ENCODE measurements at places on chromosomes 6 and 20.
A peak's percentile ranks its signal among the peaks of the same experiment; 100 is the strongest.

DNA sequence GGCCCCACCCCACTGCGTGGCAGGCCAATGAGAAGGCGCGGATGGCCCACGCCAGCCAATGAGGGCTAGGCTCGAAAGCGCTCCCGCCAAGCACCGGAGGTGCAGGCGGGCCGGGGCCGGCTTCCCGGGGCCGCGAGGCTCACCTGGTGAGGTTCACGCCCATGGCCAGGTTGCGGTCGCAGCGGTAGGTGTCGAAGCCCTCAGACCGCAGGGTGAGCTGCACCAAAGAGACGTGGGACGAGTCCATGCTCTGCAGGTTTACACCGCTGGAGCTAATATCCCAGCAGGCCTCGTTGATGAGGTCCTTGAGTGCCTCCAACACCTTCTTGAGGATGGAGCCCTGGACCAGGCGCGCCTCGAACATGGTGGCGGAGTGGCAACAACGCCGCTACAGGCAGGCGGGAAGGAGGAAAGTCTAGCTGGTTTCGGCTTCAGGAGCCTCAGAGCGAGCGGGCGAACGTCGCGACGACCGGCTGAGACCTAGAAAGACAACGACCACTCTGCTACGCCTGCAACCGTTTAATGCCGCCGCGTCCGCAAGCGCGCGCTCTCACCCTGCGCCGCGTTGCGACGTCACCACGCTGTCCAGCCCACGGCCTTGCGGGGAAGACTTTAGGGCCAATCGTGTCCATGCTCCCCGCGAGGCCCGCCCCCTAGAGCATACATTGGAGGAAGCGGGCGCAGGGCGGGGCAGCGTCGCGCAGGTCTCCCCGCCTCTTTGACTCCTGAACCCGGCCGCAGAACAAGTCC, at the start of gene PCNA:
Gene PCNA (minus strand): TSS at position 524 of the 750 bp plus-strand sequence. CDS start 160 bp downstream, at position 364.
- peak within 1 kb of the TSS; percentile 62 for H3K4me3 ChIP-seq
- H3K27me3 ChIP-seq = no peaks in the 10 kb centered on the region
- peak; percentile 91 for DNase-seq
- H3K36me3 ChIP-seq = peaks cover 12% of the 10 kb centered on the region

DNA sequence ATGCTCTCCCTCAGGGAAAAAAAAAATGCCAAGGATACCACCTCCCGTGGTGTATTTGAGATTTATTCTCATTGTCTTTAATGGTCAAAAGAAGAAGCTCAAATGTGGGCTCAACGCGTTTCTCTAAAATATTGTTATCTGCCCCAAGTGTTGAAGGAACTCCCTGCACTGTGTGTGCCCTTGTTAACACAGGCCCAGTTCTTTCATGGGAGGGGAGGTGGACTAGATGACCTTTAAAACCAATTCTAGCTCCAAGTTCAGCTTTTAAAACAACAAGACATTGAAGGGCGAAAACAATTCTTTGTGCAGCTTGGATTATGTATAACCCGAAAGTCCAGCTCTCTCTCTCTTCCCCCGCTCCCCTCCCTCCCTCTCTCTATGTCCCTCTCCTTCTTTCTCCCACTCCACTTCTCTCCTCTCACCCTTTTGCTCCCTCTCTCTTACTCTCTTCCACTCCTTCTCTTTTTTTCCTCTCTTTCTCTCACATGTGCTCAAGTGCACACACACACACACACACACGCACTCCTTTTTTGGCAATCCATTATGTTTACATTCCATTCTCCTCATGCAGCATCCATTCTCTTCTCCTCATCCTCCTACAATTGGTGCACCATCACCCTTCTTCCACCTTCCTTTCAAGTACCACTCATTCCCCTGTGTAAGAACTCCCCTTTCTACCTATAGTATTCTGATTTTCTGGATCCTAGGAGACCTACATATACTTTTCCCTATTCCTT, 8.5 kb downstream of the HLA-DMB start:
- H3K4me1 ChIP-seq = no peaks in the 10 kb centered on the region
- H3K27ac ChIP-seq = no peak overlapping the region
- no peaks in the 10 kb centered on the region for H3K27me3 ChIP-seq
- H3K4me3 ChIP-seq = no peak overlapping the region
- H3K36me3 ChIP-seq = no peaks in the 10 kb centered on the region

DNA sequence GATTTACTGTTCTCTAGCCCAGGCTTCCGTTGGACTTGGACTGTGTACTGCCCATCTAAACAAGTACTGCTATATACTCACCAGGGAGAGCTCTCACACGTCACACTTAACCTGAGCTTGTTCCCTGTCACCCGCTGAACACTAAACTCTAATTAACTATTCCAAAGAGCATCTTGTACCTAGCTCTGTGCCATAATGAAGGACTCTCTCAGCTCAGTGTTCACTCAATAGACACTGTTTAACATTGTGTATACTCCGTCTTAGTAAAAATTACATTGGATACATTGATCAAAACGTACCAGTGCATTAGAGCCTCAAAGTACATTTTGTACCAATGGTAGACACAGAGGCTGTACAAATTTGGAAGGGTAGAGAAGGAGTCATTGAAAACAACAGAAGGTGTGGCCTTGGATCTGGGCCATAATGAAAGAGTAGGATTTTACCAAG, 55.4 kb upstream of the EPHA7 start:
- H3K4me3 ChIP-seq = no peak overlapping the region
- DNase-seq = no peak
- H3K36me3 ChIP-seq = no peaks in the 10 kb centered on the region

GRCh38 chr6:155121699-155122098, 126.6 kb downstream of the TIAM2 start:
- no peaks in the 10 kb centered on the region for H3K36me3 ChIP-seq
- H3K27me3 ChIP-seq = no peaks in the 10 kb centered on the region
- H3K4me1 ChIP-seq = peaks cover 6% of the 10 kb centered on the region

DNA sequence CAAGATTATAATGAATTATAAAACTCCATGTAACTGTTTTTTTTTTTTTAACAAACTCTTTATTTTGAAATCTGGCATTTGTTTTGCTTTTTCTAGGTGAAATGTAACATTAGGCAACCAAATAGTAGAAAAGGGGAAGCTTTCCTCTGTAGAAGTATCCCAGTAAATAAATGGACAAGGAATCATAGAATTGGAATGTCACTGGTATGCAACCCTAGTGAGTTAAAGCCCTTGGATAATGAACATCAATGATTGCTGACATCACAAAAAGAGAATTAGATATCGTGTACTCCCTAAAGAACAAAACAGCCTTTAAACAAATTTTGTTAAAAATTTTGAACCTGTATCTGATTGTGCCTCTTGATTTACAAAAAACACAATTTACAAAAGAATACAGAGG, 93.9 kb upstream of the OGFRL1 start:
- no peak overlapping the region for H3K4me3 ChIP-seq
- no peak overlapping the region for H3K27ac ChIP-seq
- no peaks in the 10 kb centered on the region for H3K36me3 ChIP-seq
- H3K27me3 ChIP-seq = no peaks in the 10 kb centered on the region
- no peaks in the 10 kb centered on the region for H3K4me1 ChIP-seq
- DNase-seq = no peak

DNA sequence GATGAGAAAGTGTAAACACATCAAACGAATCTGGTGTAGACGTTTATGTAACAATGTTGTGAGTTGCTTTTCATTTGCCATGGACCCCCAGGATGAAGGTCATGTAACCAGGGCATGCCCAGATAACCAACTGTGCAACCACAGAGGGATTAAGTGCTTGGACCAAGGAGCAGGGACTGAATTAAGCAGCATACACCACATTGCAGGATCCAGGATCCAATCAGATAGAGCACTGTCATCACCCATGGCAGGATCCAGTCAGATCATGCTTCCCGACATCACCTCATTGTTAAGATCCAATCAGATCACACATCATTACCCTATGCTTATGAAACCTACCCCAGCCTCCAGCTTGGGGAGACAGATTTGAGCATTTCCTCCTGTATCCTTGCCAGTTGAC, 74.3 kb upstream of the RCAN2 start:
- DNase-seq = no peak
- H3K36me3 ChIP-seq = no peaks in the 10 kb centered on the region
- no peaks in the 10 kb centered on the region for H3K4me1 ChIP-seq
- H3K27ac ChIP-seq = no peak overlapping the region

GRCh38 chr6:2477250-2477649, 231.8 kb upstream of the GMDS start:
- H3K36me3 ChIP-seq = no peaks in the 10 kb centered on the region
- H3K4me3 ChIP-seq = no peak overlapping the region
- DNase-seq = no peak
- no peaks in the 10 kb centered on the region for H3K27me3 ChIP-seq

DNA sequence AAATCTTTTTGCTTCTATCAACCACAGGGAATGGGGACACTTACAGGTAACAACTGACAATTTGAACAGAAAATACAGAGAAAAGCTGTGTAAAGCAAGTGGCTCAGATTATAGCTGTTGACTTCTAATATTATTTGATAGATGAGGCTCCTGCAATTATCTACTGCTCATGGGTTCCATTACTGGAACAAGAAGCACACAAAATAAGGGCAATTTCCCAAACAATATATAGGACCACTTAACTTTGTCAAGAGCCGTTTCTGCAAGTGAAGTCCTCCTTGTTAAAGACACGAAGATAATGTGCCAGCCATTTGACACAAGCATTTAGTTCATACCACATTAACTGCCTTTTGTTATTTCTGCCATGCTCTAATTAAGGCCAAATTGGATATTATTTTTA, 315.5 kb upstream of the ARID1B start:
- H3K27ac ChIP-seq = no peak overlapping the region
- DNase-seq = no peak
- no peaks in the 10 kb centered on the region for H3K27me3 ChIP-seq
- no peaks in the 10 kb centered on the region for H3K36me3 ChIP-seq
- H3K4me3 ChIP-seq = no peak overlapping the region
- no peaks in the 10 kb centered on the region for H3K4me1 ChIP-seq

DNA sequence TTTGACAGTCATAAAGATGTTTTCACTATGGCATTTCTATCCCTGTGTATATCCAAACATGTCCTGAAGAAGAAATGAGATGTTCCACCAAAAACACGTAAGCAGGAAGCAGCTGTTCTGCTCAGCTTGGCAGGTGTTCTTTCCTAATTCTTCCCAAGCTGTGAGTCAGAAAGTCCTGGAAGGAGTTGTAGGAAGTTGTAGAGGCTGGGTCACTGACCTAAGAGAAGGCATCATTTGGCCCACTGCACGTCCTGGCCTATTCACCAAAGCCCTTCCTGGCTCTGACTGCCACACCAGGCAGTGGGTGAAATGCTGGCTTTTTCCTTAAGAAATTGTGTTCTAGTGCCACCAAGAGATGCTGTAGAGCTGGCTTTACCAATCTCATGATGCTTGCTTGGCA, 40.3 kb downstream of the STX11 start:
- H3K4me3 ChIP-seq = no peak overlapping the region
- H3K36me3 ChIP-seq = no peaks in the 10 kb centered on the region
- DNase-seq = no peak
- no peak overlapping the region for H3K27ac ChIP-seq

DNA sequence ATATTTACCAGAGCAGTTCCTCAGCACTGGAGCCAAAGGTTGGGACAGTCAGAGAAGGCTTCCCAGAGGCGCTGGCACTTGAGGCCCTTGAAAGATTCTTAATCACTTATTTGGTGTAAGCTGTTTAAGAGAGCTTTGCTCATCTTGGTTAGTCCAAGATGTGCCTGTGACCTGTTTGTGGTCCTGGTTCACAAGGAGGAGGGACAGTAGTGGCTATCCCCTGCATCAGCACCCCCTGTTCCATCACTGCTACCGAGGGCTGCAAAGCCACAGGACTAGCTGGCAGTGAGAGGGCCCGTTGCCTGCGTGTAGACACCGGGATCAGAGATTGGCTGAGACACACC, 35.7 kb downstream of the VEGFA start:
- H3K27me3 ChIP-seq = no peaks in the 10 kb centered on the region
- no peaks in the 10 kb centered on the region for H3K36me3 ChIP-seq
- no peak overlapping the region for H3K27ac ChIP-seq
- no peak for DNase-seq
- no peaks in the 10 kb centered on the region for H3K4me1 ChIP-seq
- no peak overlapping the region for H3K4me3 ChIP-seq

DNA sequence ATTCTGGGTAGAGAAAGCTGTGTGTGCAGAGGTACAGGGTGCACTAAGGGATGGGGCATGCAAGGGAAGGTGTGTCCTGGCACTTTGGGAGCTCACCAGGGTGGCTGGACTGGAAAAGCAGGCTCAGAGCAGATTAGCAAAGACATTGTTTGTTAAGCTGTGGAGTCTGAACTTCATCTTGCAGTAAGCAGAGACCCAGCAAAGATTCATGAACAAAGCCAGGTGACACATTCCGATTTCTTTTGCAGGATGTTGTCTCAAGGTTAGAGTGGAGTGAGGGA, 28.8 kb downstream of the DUSP22 start:
- no peaks in the 10 kb centered on the region for H3K36me3 ChIP-seq
- H3K27ac ChIP-seq = no peak overlapping the region
- no peaks in the 10 kb centered on the region for H3K4me1 ChIP-seq
- no peak for DNase-seq
- H3K4me3 ChIP-seq = no peak overlapping the region

DNA sequence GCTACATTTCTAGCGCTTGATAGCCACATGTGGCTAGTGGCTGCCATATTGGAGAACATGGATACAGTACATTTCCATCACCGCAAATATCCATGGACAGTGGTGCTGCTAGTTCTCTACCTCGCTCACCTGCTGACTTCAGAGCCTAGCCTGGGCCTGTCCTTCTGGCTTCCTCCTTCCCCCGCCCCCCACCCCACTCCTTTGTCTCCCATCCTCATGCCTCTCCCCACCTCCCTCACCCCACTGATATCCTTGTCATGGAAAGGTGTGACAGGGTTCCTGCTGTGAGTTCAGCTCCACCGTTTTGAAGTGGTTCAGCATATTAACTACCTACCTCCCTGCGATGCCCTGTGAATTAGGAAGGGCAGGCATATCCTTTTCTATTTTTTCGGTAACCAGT, 14.2 kb downstream of the NKX2-2 start:
- H3K4me1 ChIP-seq = peaks cover 6% of the 10 kb centered on the region
- H3K36me3 ChIP-seq = no peaks in the 10 kb centered on the region
- no peaks in the 10 kb centered on the region for H3K27me3 ChIP-seq
- H3K4me3 ChIP-seq = no peak overlapping the region
- H3K27ac ChIP-seq = no peak overlapping the region
- no peak for DNase-seq

GRCh38 chr6:90293319-90293953, 3.2 kb downstream of the BACH2 start:
- no peak overlapping the region for H3K27ac ChIP-seq
- H3K4me3 ChIP-seq = no peak overlapping the region
- H3K4me1 ChIP-seq = peaks cover 7% of the 10 kb centered on the region
- no peak for DNase-seq
- no peaks in the 10 kb centered on the region for H3K36me3 ChIP-seq
- H3K27me3 ChIP-seq = peaks cover 16% of the 10 kb centered on the region

GRCh38 chr6:1576711-1577110, 33.0 kb upstream of the FOXC1 start:
- H3K36me3 ChIP-seq = no peaks in the 10 kb centered on the region
- no peak overlapping the region for H3K27ac ChIP-seq
- no peak for DNase-seq
- no peak overlapping the region for H3K4me3 ChIP-seq
- peaks cover 7% of the 10 kb centered on the region for H3K4me1 ChIP-seq

GRCh38 chr20:32894711-32895355, 36.1 kb downstream of the EFCAB8 start:
- no peak overlapping the region for H3K4me3 ChIP-seq
- no peaks in the 10 kb centered on the region for H3K36me3 ChIP-seq
- H3K27me3 ChIP-seq = no peaks in the 10 kb centered on the region
- no peak for DNase-seq

- H3K27ac ChIP-seq = no peak overlapping the region
- H3K27me3 ChIP-seq = no peaks in the 10 kb centered on the region
- H3K36me3 ChIP-seq = no peaks in the 10 kb centered on the region
- H3K4me3 ChIP-seq = no peak overlapping the region
- no peaks in the 10 kb centered on the region for H3K4me1 ChIP-seq
Observed at GRCh38 chr6:135555550-135555949, 58.0 kb upstream of the AHI1 start.
